ENCODE measurements at places on chromosomes 5 and 9.
A peak's percentile ranks its signal among the peaks of the same experiment; 100 is the strongest.

GRCh38 chr5:170619869-170620268, 116.0 kb downstream of the KCNIP1 start:
- no peaks in the 10 kb centered on the region for H3K36me3 ChIP-seq
- H3K27me3 ChIP-seq, result no peaks in the 10 kb centered on the region
- H3K4me1 ChIP-seq, result no peaks in the 10 kb centered on the region
- no peak overlapping the region for H3K27ac ChIP-seq

DNA sequence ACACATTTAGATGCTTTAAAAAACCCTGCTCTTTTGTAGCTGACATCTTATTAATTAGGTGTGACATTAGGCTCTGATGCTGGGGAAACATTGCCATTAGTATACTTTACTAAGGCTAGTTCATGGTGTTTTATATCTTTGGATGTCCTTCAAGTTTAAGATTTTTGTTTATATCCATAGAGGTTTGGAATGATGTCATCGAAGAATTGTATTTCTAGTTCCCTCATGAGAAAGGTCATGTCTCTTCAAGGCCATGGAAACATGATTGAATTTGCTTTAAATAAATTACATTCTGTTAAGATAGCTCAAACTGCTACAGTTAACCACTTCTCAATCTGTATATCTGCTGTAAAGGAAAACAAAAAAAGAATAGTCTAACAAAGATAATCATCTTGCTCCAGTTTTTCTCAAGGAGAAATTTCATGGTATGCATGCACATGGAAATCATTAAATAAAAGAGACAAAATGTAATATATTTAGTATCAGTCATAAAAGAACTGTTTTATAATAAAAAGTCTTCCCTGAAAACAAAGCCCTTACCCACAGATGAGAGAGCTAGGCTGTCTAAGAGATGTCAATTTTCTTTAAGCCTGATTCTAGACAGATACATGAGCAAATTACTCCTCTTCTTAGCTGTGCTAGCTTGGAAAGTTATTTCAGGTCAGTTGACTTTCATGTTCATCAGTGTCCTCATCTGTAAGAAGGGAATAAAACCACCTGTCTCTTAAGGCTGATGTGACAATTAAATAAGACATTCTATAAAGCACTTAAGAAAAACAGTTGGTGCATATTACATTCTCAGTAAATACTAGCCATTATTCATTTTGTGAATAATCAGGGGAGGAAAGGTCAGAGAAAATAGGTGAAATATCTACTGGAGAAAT, 25.0 kb upstream of the STARD4 start:
- no peak overlapping the region for H3K4me3 ChIP-seq
- no peaks in the 10 kb centered on the region for H3K27me3 ChIP-seq
- H3K4me1 ChIP-seq, result peaks cover 11% of the 10 kb centered on the region
- no peaks in the 10 kb centered on the region for H3K36me3 ChIP-seq

DNA sequence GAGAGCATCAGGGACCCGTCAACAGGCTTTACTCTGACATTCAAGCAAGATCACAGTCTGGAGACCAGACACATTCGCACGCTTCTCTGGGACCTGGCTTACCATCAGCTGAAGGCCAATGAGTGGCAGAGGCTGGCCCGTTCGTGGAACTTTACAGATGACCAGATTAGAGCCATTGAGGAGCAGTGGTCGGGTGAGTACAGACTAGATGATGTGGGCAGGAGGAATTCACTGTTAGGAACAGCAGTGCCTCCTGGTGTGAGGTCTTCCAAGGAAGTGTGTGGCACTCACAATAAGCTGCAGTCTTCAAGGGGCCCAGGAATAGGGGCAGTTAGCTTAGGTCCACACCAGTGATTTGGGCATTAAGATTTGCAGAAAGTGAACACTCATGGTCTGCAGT, 50.4 kb downstream of the POC5 start:
- DNase-seq, result no peak
- no peak overlapping the region for H3K4me3 ChIP-seq
- H3K36me3 ChIP-seq, result no peaks in the 10 kb centered on the region
- H3K27ac ChIP-seq, result no peak overlapping the region
- H3K27me3 ChIP-seq, result no peaks in the 10 kb centered on the region

DNA sequence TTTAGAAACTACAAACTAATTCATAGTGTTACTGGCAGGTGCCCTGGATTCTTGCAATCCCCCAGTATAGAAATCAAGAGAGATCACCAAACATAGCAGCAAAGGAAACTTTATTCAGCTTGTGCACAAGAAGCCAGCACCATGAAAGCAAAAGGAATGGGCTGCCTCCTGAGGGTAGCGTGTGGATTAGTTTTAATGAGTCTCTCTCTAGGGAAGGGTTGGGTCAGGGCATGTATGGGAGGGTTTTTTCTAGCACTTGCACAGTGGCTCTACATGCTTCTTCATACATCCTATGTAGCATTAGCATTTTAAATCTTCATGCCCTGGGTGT, 38.4 kb downstream of the LYRM7 start:
- no peak overlapping the region for H3K27ac ChIP-seq
- no peak overlapping the region for H3K4me3 ChIP-seq
- H3K36me3 ChIP-seq, result no peaks in the 10 kb centered on the region
- H3K4me1 ChIP-seq, result no peaks in the 10 kb centered on the region
- H3K27me3 ChIP-seq, result no peaks in the 10 kb centered on the region

DNA sequence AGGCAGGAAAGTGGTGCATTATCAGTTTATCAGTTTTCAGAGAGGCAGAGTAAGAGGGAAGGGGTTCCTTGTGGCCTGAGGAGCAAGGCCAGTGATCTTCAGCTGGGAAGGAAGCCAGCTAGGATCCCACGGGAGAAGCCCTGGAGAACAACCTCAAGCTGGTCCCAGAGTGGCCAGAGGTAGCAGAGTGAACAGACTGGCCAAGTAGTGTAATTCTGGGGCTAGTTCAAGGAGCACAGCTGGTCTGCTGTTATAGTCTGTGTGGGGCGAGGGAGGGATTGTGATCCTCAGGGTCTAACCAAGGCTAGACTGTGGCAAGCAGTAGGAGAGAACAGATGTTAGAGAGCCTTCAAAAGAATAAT, 164.6 kb downstream of the CARTPT start:
- H3K27me3 ChIP-seq, result no peaks in the 10 kb centered on the region
- no peak for DNase-seq

- H3K27me3 ChIP-seq, result no peaks in the 10 kb centered on the region
- H3K4me3 ChIP-seq, result peak overlapping the region; percentile 93
- H3K4me1 ChIP-seq, result peaks cover 19% of the 10 kb centered on the region
- peak overlapping the region; percentile 89 for H3K27ac ChIP-seq
Measured at GRCh38 chr5:56950626-56951125, 1.2 kb downstream of the MIER3 start.

DNA sequence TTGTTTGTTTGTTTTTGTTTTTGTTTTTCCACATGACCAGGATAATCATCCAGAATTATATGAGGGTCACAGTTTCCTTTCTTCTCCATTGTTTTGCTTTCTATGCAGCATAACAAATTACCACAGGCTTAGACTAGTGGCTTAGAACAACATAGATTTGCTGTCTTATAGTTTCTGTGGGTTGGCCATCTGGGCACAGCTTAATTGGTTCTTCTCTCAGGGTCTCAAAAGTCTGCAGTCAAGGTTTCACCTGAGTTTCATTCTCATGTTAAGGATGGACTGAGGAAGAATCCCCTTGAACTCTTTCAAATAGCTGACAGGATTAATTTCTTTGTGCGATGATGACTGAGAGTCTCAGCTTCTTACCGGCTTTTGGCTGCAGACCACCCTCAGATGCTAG, 559.8 kb downstream of the PRDM9 start:
- H3K36me3 ChIP-seq, result no peaks in the 10 kb centered on the region
- DNase-seq, result no peak
- H3K4me3 ChIP-seq, result no peak overlapping the region
- H3K27ac ChIP-seq, result no peak overlapping the region

GRCh38 chr5:111756581-111757354, at the start of gene NREP:
Gene NREP (minus strand): TSS chr5:111757194. CDS start chr5:111755772, 1,422 bp downstream.
- H3K4me3 ChIP-seq, result peak within 1 kb of the TSS; percentile 68
- no peaks in the 10 kb centered on the region for H3K4me1 ChIP-seq
- no peaks in the 10 kb centered on the region for H3K27me3 ChIP-seq
- peak; percentile 40 for DNase-seq

GRCh38 chr9:137318602-137319001, 16.5 kb upstream of the NRARP start:
- H3K4me3 ChIP-seq, result no peak overlapping the region
- no peaks in the 10 kb centered on the region for H3K36me3 ChIP-seq
- peaks cover 24% of the 10 kb centered on the region for H3K4me1 ChIP-seq

GRCh38 chr5:81398741-81399140, 4.8 kb upstream of the ACOT12 start:
- H3K27ac ChIP-seq, result no peak overlapping the region
- H3K36me3 ChIP-seq, result no peaks in the 10 kb centered on the region
- H3K27me3 ChIP-seq, result no peaks in the 10 kb centered on the region
- no peak overlapping the region for H3K4me3 ChIP-seq
- peaks cover 8% of the 10 kb centered on the region for H3K4me1 ChIP-seq

DNA sequence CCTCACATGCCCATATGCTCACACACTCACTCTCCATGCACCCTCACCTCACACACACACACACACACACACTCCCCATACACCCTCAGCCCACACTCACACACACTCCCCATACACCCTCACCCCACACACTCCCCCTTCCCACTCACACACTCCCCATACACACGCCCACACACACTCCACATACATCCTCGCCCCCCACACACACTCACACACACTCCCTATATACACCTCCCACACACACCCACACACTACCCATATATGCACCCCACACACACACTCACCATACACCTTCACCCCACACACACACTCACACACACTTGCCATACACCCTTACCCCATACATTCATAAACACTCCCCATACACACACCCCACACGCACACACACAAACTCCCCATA, 550.7 kb upstream of the DAP start:
- H3K27me3 ChIP-seq, result no peaks in the 10 kb centered on the region
- H3K4me1 ChIP-seq, result no peaks in the 10 kb centered on the region
- H3K4me3 ChIP-seq, result no peak overlapping the region
- no peaks in the 10 kb centered on the region for H3K36me3 ChIP-seq

- no peak overlapping the region for H3K27ac ChIP-seq
- H3K36me3 ChIP-seq, result peaks cover 3% of the 10 kb centered on the region
- no peak overlapping the region for H3K4me3 ChIP-seq
- DNase-seq, result no peak
- no peaks in the 10 kb centered on the region for H3K4me1 ChIP-seq
Measured at GRCh38 chr5:139038613-139039305, 159.4 kb downstream of the SIL1 start.

- peak overlapping the region; percentile 100 for H3K27ac ChIP-seq
- peak; percentile 43 for DNase-seq
- H3K36me3 ChIP-seq, result peaks cover 8% of the 10 kb centered on the region
- peak overlapping the region; percentile 90 for H3K4me3 ChIP-seq
- peaks cover 62% of the 10 kb centered on the region for H3K4me1 ChIP-seq
Measured at GRCh38 chr9:34991607-34992375, 2.2 kb downstream of the DNAJB5 start.

DNA sequence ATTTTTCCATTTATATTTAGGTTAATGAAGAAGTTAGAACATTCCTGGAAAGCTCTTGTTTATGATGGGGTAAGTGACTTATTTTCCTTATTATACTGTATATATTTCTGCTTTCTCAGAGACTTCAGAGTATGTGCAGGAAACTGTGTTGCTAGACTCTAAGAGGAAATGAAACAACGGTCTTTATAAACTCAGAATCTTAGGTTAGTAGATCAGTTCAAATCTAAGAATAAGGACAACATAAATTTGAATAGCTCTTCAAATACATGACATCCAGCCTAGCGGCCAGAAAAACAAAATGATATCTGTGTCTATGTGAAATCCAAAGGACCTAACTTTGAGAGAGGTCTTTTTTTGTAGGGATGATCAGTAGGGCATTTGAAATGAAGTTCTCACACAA, 94.3 kb downstream of the PRKACG start:
- H3K4me3 ChIP-seq, result no peak overlapping the region
- H3K36me3 ChIP-seq, result no peaks in the 10 kb centered on the region
- no peaks in the 10 kb centered on the region for H3K4me1 ChIP-seq
- no peak overlapping the region for H3K27ac ChIP-seq

All from tibial artery (tissue), 4 donors.